NCI-H524 treated with DMSO at 0.1 percent for 48 hours (cell line): ENCODE measurements at places on chromosomes 2 and 18.

DNA sequence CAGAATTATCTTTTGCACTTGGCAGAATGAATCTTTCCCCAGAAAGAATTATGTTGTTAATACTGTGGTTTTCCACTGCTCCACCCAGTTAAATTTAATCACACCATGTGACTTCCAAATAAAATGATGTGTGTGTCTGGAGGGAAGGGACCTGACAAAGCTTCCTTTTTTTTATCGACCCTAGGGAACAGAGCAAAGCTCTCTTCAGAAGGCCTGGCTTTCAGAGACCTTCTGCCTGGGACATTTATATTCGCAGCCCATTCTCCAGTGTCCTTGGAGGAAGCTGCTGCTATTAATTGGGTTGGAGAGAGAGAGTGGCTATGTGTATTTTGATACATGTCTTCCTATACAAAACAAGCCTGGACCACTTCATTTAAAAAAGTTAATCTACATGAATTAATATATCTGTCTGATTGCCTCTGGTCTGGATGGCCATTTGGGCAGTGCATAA, 233.7 kb downstream of the PRKCE start:
- no peak for DNase-seq

GRCh38 chr2:215724146-215724545, 288.3 kb upstream of the FN1 start:
- DNase-seq: no peak

DNA sequence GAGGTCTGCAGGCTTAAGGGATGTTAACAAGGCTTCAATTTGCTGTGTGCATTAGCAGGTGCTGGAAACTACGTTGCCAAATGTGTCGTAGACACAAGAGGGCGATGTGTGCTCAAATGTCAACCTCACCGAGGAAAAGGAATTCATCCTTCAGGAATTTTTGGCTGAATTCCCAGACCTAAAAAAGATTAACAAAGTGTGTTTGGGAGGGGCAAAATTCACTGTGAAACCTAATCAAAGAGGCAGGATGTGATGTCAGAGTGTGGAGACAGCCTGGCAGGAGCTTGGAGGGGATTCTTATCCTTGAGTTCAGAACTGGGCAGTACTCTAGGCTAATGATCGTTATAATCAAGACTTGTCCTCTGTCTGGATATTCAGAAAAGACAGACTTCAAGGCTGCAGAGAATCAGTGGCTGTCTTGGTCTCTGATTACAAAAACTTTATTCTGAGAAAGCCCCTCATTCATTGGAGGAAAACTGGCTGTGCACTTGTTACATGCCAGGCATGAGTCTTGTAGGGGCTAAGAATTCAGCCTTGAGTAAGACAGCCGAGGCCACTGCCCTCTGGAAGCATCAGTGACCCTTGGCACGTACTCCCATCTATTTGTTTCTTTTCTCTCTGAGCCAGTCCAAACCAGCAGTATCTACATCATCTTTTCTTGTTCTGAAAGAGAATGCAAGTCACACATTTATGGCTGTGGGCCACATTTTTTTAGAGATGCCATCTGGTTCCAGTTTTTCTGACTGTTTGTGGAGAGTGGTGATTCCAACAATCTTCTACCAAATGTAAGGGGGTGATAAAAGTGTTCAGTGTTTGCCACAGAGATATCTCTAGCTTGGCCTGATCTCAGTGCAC, 18.7 kb upstream of the SCYGR1 start:
- peak; percentile 88 for DNase-seq

DNA sequence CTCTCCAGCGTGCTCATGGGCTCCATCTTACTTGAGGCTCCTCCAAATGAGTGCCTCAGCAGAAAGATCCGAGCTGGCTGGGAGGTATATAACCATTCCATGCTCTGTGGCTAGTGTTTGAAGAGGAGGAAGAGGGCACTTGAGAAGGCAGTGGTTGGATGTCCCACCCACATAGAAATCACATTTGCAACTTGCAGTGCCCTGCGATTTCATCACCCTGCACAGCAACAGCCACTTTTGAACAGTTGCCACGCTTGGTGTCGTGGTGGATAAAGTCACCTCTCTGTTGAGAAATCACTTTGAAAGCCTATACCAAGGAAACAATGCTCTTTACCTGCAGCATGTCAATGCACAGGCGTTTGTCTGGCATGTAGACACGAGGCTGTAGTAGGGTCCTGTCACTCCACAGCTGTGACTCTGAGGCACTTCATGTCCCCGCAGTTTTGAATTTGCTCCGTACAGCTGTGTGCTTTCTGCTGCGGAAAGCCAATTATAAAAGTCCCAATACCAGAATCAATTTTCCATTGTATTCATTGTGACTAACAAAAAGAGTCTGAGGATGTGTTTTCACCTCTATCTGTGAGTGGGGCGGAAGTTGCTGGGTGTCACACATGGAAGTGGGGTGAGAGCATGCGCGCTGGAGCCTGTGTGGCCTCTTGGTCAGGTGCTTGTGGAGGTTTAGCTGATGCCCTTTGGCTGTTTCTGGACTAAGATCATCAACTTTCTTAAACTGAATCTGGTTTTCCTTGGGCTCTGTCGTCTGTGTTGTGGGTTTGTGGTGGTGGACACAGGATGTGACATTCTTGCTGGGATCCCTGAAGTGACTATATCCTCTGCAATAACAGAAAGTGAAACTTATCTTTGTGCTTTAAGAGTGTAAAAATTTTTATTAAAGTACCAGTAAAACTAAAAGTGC, 2.8 kb downstream of the CNDP2 start:
- no peak for DNase-seq

GRCh38 chr2:104701411-104701911, 152.5 kb upstream of the POU3F3 start:
- DNase-seq: no peak

- DNase-seq: no peak
Observed at GRCh38 chr18:11544060-11544633, 65.2 kb upstream of the SLC35G4 start.

- DNase-seq: no peak
Observed at GRCh38 chr2:104233591-104233990, 620.3 kb upstream of the POU3F3 start.

GRCh38 chr2:71070294-71071093, 2.0 kb downstream of the NAGK start:
- no peak for DNase-seq

- DNase-seq: no peak
Observed at GRCh38 chr2:54560146-54560881, 104.2 kb downstream of the SPTBN1 start.

- DNase-seq: no peak
Observed at GRCh38 chr18:74459889-74460288, 2.8 kb upstream of the DIPK1C start.

DNA sequence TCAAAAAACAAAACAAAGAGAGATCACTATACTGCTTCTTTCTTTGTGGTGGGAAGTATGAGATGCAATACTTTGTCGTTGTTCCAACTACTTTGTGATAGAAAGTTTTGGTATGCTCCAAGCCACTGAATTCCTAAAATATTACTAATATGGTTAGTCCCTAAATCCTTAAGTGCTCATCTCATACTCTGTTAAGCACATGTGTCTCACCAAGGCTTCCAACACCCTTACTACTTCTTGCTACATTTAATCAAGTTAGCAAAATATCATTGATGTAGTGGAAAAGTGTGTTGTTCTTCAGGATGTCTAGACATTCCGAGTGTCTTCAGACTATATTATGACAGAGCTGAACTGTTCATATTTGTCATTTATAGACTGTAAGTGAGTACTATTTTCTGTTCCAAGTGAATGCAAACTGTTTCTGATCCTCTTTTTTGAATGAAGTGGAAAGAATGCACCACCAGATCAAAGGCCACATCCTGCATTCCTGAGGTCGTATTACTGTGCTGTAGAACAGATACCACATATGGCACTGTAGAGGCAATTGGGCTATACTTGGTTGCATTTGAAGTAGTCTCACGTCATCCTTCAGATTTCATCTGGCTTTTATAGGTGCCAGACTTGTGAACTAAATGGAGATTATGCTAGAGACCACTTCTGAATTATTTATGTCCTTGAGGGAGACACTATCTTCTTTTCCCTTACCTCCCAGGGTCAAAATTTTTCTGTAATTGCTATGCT, 298.4 kb upstream of the ZNF521 start:
- no peak for DNase-seq

GRCh38 chr2:132374551-132374950, 42.1 kb upstream of the GPR39 start:
- DNase-seq: no peak

DNA sequence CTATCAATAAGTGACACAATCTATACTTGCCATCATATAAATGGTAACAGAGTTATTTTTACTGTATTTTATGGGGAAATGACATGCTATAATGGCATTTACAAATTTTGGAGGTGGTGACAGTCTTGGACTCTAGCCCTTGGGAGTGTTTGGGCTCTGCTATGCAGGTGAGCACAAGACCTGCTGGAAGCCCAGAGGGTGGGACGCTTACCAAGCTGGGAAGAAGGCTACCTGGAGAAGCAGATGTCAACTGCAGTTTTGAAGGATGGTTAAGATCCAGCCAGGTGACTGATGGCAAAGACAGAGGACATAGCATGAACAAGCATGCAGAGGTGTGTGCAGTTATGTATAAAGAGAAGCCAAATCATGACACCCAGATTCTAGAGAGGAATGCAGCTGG, 346.9 kb downstream of the MYCN start:
- DNase-seq: no peak

GRCh38 chr2:151410485-151410834, 758 bp downstream of the RIF1 start:
- DNase-seq: no peak
